Left ventricle myocardium superior (tissue), 1 donor: ENCODE measurements at places on chromosomes 6 and 20. TPM values are rescaled to one million over a fixed set of nuclear protein-coding genes. Genes with fewer than 3 reads are reported as not detected.

- DNase-seq, result no peak
Observed at GRCh38 chr6:159726255-159726917, 920 bp upstream of the WTAP start.

GRCh38 chr6:106110164-106110826 is 24.2 kb downstream of the PRDM1 start:
- no peak for DNase-seq

DNA sequence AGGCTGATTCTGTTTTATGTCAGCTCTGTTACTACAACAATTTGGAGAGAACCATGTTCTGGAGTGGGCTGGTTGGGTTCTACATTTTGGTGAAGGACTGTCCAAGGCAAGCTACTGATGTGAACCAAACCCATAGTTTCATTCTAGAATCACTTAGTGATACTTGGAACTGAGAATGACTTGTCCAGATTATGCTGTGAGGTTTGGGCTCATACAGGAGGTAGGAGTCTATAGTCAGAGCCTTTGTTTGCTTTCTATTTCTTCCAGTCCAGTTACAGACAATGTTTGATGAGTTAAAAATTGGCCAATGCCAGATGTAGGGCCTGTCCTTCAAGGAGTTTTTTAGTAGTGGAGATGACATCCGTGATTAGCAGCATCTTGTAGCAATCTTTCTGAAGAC is 97.9 kb downstream of the LRRC1 start:
- DNase-seq, result no peak

The BPIFA1 gene
- not detected for total RNA-seq

GRCh38 chr6:43231053-43231452 is 1.8 kb upstream of the DNPH1 start:
- no peak for DNase-seq

DNA sequence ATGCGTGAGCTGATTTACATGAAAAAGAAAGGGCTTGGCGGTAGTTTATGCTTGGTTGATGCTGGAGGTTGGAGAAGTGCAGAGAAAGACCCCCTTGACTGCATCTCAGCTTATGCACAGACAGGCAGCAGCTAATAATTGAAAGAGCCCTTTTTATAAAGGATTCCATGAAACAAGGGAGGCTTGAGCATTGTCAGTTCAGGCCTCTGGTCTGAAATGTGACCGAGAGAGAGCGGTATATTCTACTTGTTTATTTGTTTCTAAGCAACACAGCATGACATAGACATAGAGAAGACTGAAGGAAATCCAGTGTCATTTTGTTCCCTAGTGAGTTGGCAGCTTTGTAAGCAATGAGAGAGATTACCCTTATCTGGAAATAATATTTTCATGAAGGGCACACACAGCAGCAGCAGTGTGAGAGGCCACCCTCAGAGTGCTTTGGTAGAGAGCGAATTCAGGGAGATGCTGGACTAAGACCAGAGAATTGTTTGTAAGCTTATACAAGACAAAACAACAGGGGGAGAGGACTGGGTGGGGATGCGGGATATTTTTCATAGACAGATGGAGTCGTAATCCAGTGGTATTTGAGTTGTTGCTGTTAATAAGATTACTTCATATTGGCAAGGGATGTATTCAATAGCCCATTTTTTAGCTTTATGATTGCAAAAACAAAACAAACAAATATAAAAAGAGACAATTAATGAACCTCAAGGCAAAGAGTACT is 34.6 kb upstream of the LAMA2 start:
- DNase-seq, result peak; percentile 33

DNA sequence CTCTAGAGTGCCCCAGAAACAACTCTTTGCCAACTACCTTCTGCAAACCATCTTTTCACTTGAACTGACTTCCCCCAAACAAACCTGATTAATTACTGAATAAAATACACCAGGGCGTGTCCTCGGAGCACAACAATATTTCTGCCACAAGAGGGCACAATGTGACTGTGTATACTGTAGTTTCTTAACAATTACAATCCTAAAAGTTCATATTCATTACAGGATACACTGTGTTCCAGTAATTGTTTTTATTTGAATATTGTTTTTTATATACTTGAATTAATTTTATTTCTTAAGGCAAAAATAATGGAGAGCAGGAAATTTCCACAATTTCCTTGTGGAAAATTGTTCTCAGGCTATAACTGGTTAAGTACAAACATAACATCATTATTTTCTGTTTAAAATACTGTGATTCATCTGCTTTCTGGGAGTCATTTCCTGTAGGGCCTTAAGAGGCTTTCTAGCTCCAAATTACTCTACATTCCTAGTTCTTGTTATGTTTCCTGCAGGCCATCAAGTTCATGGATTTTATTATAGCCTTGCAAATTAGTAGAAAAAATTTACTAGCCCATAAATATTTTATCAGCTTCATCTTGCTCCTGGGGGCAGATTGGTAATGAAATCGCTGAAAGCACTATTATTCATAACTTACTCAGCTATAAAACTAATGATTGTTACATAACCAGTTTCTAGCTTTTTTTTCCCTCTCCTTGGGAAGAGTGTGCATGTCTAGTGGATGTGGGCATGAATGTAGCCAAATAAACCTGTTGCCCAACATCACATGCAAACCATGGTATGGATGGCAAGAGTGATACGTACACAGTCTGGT is 51.9 kb upstream of the SLC22A16 start:
- no peak for DNase-seq

DNA sequence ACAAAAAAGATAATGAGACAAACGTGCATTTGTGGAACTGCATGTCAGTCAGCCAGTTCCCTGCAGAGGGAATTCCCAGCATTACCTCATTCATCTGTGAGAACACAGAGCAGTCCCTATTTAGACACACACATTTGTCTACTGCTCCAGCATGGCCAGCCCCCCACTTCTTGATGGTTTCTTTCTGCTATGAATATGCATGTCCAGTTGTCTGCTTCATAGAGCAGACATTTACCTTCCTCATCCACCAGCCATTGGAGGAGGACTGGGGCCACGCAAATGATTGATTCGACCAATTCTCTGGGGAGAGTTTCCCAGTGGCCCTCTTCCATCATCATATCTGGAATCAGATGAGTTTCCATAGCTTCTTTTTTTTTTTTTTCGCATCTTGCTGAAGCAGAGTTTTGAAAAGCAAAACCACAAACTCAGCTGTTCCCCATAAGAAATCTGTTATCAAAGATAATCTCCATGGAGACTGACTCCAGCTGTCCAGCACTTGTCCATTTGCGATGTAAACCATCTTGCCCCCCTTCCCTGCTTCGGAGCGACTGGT is 11.8 kb downstream of the ENPP1 start:
- DNase-seq, result no peak

GRCh38 chr6:25603251-25603650 is 48.8 kb upstream of the SCGN start:
- DNase-seq, result no peak

The WFDC5 gene
- total RNA-seq, result not detected

DNA sequence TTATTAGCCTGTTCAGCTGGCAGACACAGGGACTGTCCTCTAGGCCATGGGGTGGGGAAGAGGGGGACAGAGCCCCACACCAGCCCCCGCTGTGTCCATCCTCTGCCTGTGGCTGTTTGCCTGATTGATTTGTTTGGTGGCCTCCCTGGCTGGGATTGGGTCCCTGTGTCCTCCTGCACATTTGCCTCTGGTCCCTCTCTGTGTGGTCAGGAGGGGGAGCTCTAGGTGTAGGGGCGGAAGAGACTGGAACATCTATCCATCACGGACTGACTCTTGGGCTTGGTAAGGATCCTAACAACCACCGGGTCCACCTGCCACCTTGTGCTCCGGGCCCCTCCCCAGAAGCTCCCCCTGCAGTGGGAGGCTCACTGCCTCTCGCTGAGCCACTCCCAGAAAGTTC is 38.4 kb upstream of the CCDC167 start:
- DNase-seq, result no peak

The ANGPT4 gene
- 0.05 TPM for total RNA-seq

DNA sequence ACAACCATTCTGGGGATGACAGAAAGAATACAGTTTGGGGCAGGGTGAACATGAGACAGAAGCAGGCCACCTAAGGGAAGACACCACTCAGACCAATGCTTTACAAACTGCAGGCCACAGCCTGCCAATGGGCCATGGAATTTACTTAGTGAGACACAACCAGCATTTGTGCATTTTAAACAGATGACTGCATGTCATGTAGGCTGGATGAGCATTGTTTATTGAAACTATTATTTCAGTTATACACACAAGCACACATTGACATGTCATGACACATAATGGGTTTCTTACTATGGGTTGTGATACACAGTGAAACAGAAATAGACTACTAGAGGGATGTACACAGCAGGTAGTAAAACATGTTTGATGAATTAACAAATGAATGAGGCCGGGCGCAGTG is 8.0 kb downstream of the PGM3 start:
- no peak for DNase-seq

The SPATS1 gene
- total RNA-seq, result not detected

- no peak for DNase-seq
Observed at GRCh38 chr20:58340853-58341252, 31.3 kb downstream of the RAB22A start.

The PTPRK gene
- total RNA-seq, result 43.0 TPM

The CAPN11 gene
- 0.40 TPM for total RNA-seq

The TLDC2 gene
- total RNA-seq, result not detected

The ADGRB3 gene
- 0.89 TPM for total RNA-seq

GRCh38 chr6:108655806-108656651 is 95.3 kb downstream of the FOXO3 start:
- no peak for DNase-seq

GRCh38 chr6:166478782-166479592 is 96.2 kb upstream of the MPC1 start:
- DNase-seq, result no peak

The STX11 gene
- total RNA-seq, result 7.8 TPM

DNA sequence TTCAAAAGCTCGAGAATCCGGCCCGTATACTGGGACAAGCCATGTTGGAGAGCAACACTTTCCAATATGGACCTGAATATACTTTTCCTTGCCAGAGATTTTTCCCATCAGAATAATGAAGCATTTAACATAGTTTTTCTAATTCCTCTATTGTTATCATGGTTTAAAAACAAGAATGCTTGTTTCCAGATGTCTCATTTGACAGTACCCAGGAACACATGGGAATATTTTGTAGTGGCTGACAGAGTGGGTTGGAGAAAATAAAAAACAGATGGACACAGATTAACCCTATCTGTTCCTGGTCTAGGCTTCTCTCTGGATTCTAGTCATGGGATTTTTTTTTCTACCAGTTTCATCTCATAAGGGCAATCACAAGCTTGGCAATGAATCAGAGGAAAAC is 164.8 kb upstream of the CEP162 start:
- DNase-seq, result no peak

- no peak for DNase-seq
Observed at GRCh38 chr6:154768280-154768679, 35.1 kb downstream of the SCAF8 start.

- DNase-seq, result no peak
Observed at GRCh38 chr6:139977887-139978332, 603.5 kb upstream of the CITED2 start.

DNA sequence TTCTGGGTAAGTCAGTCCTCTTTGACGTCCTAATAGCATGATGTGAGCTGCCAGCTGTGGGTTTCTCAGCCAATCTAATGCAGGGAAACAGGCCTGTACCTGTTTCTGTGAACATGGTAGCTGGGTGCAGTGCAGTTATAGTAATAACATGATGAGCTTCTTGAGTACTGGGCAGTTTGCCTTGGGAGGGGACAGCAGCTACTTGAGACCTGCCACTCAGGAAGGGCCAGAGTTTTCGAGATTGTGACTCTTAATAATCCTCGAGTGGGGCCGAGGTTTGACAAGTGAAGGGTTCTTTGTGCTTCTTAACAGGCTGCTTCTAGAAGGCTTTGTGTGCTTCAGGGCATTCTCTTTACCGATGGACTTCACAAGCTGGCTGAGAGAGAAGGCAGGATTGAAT is 180.1 kb downstream of the JARID2 start:
- DNase-seq, result no peak

GRCh38 chr6:37521674-37522073 is 22.0 kb upstream of the CCDC167 start:
- DNase-seq, result no peak

The CUL7 gene
- 9.6 TPM for total RNA-seq

DNA sequence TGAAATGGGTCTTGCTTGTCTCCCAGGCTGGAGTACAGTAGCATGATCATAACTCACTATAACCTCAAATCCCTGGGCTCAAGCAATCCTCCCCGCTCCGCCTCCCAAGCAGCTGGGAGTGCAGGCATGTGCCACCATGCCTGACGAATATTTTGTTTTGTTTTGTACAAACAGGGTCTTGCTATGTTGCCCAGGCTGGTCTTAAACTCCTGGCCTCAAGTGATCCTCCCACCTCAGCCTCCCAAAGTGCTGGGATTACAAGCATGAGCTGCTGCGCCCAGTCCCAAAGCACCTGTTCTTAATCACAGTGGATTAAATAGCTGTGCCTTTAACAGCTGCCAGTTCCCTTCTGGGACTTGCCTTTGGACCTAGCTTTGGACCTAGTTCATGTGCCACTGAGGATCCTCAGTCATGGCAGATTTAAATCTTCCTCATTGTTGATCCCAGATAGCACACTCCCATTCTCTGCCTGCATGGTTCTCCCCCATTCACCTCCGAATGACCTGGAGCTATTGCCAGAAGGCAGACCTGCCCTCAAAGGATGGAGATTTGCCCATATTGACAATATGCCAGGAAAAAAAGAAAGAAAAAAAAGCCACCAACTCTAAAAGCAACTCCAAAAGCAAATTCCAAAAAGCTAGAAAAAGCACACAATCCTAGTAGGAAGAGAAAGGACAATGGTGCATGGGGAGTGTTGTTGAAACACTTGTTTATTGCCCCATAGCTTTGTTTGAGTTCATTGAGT is 10.6 kb downstream of the POFUT1 start:
- DNase-seq, result no peak

- DNase-seq, result no peak
Observed at GRCh38 chr6:45434381-45434700, 56.6 kb upstream of the SUPT3H start.

DNA sequence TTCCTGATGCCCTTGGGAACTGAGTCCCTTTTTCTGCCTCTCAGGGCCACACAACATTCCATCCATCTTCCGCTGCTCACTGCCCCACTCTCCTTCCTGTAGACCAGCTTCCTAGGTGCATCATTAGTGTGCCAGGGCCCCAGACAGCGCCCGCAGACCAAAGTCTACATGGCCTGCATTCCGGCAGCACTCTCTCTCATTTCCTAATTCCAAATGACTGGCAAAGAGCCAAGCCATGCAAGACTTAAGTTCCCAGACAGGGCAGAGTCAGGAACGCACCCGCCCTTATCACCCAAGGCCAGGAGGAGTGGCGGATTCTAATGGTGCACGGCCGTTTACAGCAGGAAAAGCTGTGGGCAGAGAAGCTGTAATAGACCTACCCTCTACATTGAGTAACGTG is 159.8 kb upstream of the ARID1B start:
- DNase-seq, result no peak

GRCh38 chr6:7431674-7432390 is 42.2 kb downstream of the RIOK1 start:
- DNase-seq, result no peak

DNA sequence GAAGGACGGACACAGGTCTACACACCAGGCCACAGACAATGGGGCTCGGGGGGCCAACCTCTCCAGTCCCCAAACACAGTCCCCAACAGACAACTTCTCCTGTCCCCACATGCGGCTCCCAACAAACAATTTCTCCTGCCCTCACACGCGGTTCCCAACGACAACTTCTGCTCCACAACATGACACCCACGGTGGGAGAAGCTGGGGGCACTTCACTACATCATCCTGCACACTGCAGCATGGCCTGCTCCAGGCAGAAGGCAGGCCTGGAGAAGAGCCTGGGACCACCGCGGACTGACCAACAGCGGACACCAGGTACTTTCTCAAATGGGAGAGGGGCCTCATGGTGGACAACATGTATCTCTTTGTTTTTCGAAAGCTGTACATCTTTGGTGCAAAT is 6.7 kb downstream of the TAF4 start:
- no peak for DNase-seq

- DNase-seq, result no peak
Observed at GRCh38 chr6:29760328-29760727, 37.1 kb downstream of the HLA-F start.

The HEY2 gene
- total RNA-seq, result 66.8 TPM
